ENCODE measurements at places on chromosomes 7 and 10.
A peak's percentile ranks its signal among the peaks of the same experiment; 100 is the strongest.

GRCh38 chr10:112383325-112383724, 9.4 kb downstream of the ACSL5 start:
- no peak for DNase-seq

GRCh38 chr10:69760072-69760471, 41.6 kb upstream of the COL13A1 start:
- no peak for DNase-seq

DNA sequence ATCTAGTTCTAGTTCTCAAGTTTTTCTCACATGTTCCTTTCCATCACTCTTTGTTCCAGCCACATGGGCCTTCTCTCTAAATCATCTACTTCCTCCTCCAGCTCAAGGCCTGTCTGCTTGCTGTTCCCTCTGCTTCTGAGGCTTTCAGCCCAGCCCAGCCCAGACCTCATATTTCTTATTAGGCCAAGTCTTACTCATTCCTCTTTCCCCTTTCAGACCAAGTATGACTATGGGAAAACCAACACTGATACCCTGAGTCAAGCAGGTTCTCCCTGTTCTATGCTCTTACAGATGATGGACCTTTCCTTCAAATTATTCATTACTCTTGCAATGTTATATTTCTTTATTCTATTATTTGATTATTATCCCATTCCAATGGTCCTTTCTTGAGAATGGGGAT, 80.3 kb upstream of the SEM1 start:
- no peak for DNase-seq

- DNase-seq = no peak
These were observed 225.6 kb downstream of the AHR start for GRCh38 chr7:17523813-17524739.

GRCh38 chr7:104848138-104848990, 165.6 kb upstream of the KMT2E start:
- peak; percentile 1 for DNase-seq
